ENCODE measurements at places on chromosomes 2 and 18. TPM values are rescaled to one million over a fixed set of nuclear protein-coding genes. Genes with fewer than 3 reads are reported as not detected.

- H3K36me3 ChIP-seq = no peaks in the 10 kb centered on the region
- DNase-seq = no peak
- peak overlapping the region; percentile 82 for H3K27ac ChIP-seq
- H3K4me1 ChIP-seq = peaks cover 7% of the 10 kb centered on the region
Measured at GRCh38 chr2:233075966-233076339, 15.8 kb downstream of the INPP5D start.

The CCDC121 gene
- 2.0 TPM for total RNA-seq

GRCh38 chr18:26745288-26746181 lies 120.0 kb downstream of the AQP4 start:
- no peak overlapping the region for H3K4me3 ChIP-seq
- peaks cover 15% of the 10 kb centered on the region for H3K4me1 ChIP-seq

The TUBA4B gene
- total RNA-seq = not detected

DNA sequence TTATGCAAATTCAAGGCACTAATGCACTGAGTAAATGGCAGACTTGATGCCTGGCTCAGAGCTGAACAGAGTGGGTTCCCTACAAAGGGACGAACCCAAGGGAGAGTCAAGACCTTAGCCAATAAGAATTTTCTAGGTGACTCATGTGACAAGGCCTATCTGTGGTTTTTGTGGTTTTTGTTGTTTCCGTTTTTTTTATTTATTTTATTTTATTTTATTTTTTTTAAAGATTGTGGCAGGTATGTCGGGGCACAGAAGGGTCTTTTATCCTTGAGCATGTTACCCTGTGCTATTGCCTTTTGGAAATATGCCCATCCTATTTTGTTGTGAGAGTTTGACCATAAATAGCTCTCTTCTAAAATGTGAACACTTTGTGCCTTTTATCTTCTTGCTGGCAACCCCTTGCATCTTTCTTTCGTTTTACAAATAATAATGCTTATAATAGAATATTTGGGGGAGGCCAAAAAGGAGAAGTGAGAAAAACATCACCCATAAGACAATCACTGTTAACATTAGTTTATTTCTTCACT lies 113.4 kb upstream of the AQP4 start:
- H3K27ac ChIP-seq = no peak overlapping the region
- no peaks in the 10 kb centered on the region for H3K36me3 ChIP-seq
- no peak for DNase-seq
- no peaks in the 10 kb centered on the region for H3K27me3 ChIP-seq
- H3K4me3 ChIP-seq = no peak overlapping the region
- H3K4me1 ChIP-seq = no peaks in the 10 kb centered on the region

The HJURP gene
- 5.1 TPM for total RNA-seq

DNA sequence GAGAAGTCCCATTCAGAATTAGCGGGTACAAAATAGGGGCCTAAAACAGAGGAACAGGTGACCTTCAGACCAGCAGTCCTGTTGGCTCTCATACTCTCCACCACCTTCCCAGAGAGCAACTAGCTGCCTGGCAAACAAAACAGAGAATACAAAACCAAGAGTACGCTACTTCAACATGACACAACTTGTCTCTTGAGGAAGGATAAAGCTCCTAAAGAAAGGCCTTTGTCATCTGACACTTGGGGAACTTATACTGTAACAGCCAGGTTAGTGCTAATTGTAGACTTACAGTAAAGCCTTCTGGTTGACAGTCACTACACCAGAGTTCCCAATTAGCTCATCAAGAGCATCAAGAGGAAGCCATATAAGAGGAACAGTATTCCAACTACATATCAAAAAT lies 282.1 kb upstream of the NT5C1B start:
- no peak overlapping the region for H3K27ac ChIP-seq
- no peak overlapping the region for H3K4me3 ChIP-seq

The BCL2 gene
- 4.8 TPM for total RNA-seq

DNA sequence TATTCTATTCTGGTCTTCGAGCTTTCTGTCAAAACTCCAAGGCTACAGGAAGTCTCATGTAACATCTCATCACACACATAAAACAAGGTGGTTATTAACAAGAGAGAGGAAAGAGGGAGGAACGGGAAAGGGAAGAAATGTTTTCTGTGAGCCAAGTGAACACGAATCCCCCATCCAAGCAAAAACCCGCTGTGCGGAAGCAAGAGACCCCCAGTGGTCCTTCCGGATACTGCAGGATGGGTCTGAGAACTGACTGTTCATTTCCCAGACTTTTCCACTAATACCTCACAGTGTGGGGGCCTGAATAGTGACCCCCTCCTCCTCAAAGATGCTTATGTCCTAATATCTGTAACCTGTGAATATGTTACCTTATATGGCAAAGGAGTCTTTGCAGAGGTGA lies 19.0 kb upstream of the DIPK1C start:
- H3K27me3 ChIP-seq = no peaks in the 10 kb centered on the region
- H3K27ac ChIP-seq = no peak overlapping the region
- H3K4me3 ChIP-seq = no peak overlapping the region
- no peak for DNase-seq
- H3K36me3 ChIP-seq = no peaks in the 10 kb centered on the region
- peaks cover 10% of the 10 kb centered on the region for H3K4me1 ChIP-seq

GRCh38 chr2:112050316-112050715 lies 4.8 kb upstream of the TMEM87B start:
- no peaks in the 10 kb centered on the region for H3K27me3 ChIP-seq
- H3K36me3 ChIP-seq = no peaks in the 10 kb centered on the region
- no peak overlapping the region for H3K4me3 ChIP-seq
- H3K27ac ChIP-seq = no peak overlapping the region

DNA sequence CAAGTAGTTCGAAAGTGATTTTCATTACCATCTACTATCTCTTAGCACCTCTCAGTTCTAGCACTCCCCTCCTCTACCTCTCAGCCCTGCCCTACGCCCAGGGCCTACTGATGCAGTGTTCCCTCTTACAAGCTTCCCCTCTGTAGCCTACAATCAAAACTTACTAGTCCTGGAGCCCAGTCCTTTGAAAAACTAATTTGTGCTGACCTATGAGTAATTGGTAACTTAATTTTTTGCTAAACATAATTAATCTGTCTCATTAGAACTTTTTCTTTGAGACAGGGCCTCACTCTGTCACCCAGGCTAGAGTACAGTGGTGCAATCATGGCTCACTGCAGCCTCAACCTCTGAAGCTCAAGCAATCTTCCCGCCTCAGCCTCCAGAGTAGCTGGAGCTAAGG lies 44.9 kb downstream of the MREG start:
- no peak overlapping the region for H3K27ac ChIP-seq
- H3K36me3 ChIP-seq = no peaks in the 10 kb centered on the region
- H3K27me3 ChIP-seq = no peaks in the 10 kb centered on the region
- peaks cover 69% of the 10 kb centered on the region for H3K4me1 ChIP-seq
- H3K4me3 ChIP-seq = no peak overlapping the region
- DNase-seq = no peak

DNA sequence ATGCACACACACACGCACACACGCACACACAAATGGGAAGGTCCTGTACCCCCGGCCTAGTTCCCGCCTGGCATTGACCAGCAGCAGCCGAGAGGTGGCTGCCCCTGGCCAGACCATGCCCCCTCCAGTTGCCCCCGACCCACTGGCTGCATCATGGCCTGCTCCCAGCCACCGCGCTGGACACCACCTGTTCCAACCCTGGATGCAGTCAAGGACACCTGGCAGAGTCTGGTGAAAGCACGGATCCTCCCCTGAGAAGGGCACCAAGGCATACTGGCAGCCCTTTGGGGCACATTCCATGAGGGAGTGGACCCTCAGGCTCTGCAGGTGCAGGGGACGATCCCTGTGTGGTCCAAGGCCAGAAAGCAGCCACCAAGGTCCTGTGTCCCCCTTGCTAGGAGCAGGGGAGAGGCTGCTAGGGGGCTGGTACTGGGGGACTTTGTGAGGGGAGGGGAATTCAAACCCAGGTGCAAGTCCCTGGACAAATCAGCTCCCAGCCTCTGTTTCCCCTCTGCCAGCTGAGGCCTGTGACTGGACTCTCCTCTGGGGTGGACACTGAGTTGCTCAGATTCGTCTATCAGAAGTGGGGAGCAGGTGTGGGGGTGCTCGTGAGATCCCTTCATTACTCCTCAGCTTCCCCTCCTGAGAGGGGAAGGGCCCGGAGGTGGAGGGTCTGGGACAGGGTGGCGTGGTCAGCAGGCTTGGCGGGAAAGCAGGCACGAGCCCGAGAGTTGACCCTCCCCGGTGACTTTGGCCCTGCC lies 3.5 kb downstream of the ESPNL start:
- no peaks in the 10 kb centered on the region for H3K27me3 ChIP-seq
- no peak for DNase-seq
- no peaks in the 10 kb centered on the region for H3K36me3 ChIP-seq
- H3K27ac ChIP-seq = no peak overlapping the region
- H3K4me3 ChIP-seq = no peak overlapping the region

The NXPH2 gene
- total RNA-seq = not detected

The ANKRD30B gene
- not detected for total RNA-seq

DNA sequence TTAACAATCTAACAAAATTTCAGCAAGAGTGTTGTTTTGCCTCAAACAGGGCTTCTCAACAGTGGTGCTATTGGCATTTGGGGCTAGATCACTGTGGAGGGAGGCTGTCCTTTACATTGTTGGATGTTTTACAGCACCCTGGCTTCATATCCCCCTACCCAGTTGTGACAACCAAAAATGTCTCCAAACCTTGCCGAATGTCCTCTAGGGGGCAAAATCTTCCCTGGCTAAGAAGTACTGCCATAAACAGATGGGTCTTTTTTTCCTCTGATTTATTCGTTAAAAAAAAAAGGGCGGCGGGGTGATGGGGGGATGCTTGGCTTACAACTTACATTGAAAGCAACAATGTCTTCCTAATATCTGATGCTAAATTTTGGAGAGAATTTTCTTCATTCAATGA lies 207.6 kb upstream of the CCDC150 start:
- no peak overlapping the region for H3K27ac ChIP-seq
- DNase-seq = no peak
- H3K36me3 ChIP-seq = no peaks in the 10 kb centered on the region
- H3K4me3 ChIP-seq = no peak overlapping the region
- H3K4me1 ChIP-seq = no peaks in the 10 kb centered on the region
- H3K27me3 ChIP-seq = no peaks in the 10 kb centered on the region

The HOXD1 gene
- total RNA-seq = 0.19 TPM

The EFR3B gene
- total RNA-seq = 1.4 TPM

The C2orf72 gene
- 1.1 TPM for total RNA-seq

Measured in esophagus squamous epithelium (tissue), 5 donors.